ENCODE measurements at places on chromosomes 12 and 14. TPM values are rescaled to one million over a fixed set of nuclear protein-coding genes. Genes with fewer than 3 reads are reported as not detected.
A peak's percentile ranks its signal among the peaks of the same experiment; 100 is the strongest.

NCKAP5L gene
- polyA plus RNA-seq = 7.3 TPM

JPH4 gene
- polyA plus RNA-seq = not detected

PLEKHD1 gene
- polyA plus RNA-seq = not detected

OR6C3 gene
- polyA plus RNA-seq = not detected

CDKN1B gene
- polyA plus RNA-seq = 17.9 TPM

ACOT4 gene
- 0.45 TPM for polyA plus RNA-seq

KRT72 gene
- not detected for polyA plus RNA-seq

OR6C1 gene
- not detected for polyA plus RNA-seq

NKX2-8 gene
- polyA plus RNA-seq = not detected

BMAL2 gene
- polyA plus RNA-seq = 22.9 TPM

C12orf42 gene
- polyA plus RNA-seq = not detected

PRB2 gene
- not detected for polyA plus RNA-seq

KRT78 gene
- polyA plus RNA-seq = not detected

CDK4 gene
- polyA plus RNA-seq = 288 TPM

HAL gene
- polyA plus RNA-seq = 0.06 TPM

DNA sequence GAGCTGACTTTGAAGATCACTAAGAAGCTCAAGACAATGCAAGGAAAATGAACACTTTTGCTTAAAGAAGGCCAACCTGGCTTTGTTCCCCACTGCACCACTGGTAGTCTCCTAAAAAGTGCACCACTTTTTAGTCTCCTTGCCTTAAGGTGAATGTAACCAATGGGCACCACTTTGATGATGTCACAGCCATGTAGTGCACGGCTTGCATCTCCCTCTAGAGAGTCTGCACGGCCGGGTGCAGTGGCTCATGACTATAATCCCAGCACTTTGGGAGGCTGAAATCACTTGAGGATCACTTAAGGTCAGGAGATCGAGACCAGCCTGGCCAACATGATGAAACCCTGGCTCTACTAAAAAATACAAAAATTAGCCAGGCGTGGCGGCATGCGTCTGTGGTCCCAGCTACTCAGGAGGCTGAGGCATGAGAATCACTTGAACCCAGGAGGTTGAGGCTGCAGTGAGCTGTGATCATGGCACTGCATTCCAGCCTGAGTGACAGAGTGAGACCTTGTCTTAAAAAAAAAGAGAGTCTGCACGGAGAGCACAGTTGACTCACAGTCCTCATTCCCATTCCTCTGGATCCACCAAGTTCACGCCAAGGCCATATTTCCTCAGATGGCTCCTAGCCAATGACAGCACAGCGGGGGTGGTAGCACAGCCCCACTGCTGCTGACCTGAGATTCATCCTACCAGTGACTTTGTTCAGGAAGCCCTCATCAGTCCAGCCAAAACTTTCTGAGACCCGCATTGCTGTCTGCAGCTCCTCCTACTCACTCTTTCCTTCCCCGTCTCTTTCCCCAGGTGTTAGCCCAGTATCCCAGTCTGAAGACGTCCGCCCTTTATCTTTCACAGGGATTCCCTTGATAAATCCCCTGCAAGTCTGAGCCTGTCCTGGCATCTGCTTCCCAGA, 16.5 kb upstream of the IFT81 start:
- DNase-seq = peak; percentile 67

DNA sequence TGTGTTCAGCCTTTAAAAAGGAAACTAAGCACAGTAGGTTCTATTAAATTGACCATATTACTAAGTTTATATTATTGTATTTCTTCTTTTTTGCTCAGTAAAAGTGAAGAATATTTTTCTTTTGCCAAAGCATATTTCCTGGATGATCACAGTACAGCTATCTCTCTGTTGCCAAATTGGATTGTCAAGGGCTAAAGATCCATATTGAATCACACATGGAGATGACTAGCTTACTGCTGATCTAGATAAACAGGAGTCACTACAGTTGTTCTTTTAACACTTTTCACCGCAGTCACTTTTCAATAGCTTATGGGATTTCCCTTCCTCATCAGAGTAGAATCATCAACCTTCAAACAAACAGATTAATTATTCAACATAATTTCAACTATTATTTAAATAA, 78.6 kb downstream of the LRRC9 start:
- no peak for DNase-seq

DNA sequence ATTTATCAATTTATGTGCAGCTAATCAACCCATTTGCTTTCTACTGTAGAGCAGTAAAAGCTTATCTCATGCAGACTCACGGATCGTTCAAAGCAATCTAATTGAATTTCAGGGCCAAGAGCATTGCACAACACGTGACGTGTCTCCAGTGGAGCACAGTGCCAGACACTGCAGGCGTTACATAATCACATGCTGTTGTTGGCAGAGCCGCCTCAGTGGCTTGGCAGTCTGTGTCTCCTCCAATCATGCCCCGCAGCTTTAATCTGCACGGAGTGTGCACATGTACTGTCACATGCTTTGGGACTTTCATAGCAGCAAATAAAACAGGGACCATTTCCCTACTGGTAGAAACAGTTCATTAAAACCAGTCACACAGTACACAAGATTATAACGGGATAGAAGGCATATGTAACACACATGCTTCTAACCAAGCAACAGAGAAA, 309.3 kb downstream of the ITPR2 start:
- DNase-seq = peak; percentile 75

GRCh38 chr12:1705774-1706631, 15.1 kb downstream of the ADIPOR2 start:
- DNase-seq = no peak

DNA sequence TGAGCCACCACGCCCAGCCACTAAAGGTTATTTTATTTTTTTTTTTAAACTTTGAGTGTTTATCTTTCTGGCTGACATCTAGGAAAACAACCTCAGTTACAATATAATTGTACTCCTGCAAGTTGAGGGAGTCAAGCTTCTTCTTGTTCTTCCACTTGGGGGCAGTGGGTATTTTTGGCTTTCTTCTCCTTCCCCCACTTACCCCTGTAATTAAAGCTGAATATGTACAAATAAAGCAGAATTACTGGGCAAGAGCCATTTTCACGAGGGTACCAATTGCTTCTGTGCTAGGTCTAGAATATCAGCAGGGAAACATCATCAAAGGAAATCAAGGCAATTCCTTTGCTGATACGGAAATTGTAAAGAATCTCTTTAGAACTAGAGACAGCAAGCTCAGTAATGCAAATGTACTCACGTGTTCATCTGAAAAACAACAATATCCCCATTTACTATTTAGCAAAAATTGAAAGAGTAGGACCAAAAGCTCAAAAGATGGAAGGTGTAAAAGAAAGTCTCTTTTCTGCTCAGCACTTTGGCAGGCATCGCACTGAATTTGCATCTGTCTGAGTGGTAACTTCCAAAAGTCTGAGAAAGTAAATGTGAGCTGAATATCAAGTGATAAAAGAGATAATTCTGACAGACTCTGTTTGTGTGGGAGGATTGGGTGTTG, 72.8 kb downstream of the TAOK3 start:
- no peak for DNase-seq

DNA sequence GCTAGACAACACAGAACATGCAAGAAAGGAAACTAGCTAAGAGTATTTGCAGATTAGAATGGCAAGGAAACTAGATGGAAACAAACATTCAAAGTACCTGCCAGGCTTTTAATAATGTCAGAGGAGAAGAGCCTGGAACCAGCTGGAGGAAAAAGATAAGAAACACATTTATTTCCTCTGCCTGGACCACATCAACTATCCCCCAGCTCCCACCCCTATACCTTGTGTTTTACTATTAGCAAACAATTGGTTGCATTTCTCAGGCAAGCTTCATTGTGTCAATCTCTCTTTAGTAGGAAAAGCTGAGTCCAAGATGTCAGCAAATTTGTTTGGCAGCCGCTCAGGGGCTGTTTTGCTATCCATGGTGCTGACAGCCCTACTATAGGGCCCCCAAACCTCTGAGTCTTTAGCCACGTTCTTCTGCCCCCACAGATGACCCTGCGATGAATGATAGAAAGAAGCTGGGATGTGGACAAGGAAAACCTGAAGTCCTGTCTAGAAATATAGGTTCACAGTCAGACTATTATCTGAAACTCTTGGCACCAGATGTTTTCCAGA, 11.6 kb upstream of the SYNDIG1L start:
- DNase-seq = no peak

DNA sequence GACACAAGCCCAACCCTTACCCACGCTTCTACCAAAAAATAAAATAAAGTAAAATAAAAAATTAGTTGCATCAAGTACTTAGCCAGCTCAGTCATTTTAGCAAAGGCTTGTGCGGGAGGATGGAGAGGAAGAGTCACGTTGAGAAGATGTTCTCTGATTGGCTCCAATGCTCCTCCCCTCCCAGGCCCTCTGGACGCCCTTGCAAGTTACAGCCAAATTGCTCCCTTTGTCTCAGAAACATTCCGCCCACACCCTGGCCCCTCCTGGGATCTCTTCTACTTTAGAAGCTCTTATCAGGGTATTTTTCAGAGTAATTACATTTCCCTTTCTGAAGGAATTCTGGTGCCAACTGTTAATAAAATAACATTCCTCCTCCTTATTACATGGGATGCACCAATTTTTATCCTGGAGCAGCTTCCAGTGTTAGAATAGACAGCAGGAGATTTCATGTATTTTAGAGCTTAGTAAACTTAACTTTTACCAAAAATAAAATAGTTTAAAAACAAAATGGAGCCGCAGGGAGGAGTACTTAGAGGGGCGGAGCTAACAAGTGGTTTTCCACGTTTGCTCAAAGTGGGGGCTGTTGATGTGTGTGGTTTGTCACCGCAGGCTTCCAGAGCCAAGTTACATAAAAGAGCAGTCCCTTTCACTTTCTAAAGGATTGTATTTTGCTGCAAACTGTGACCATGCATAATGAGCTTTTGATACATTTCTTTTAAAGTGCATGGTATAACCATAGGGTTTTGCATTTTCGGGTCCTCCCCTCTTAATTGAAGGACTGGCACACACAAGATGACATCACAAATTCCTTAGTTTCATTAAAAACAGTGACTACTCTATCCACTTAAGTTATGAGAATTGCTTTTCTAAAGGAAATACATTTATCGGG, 71.7 kb upstream of the RAP1B start:
- no peak for DNase-seq

DNA sequence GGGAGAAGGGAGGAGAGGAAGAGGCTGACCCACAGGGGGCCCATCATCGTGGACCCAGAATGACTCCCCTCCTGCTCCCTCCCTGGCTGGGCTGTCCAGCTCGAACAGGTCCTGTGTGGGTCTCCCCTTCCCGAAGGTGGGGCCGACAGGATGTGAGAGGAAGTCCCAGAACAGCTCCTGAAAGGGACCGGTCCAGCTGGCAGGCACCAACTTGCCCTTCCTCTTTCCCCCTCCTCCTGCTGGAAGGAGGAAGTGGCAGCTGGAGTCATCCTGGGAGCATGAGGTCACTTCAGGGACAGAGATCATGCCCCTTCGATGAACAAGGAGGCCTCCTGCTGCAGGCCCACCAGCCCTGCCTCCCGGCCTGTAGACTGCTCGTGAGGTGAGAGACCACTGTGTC, 35.0 kb upstream of the BEGAIN start:
- DNase-seq = no peak

- no peak for DNase-seq
These were observed 173.0 kb downstream of the ADGRD1 start for GRCh38 chr12:131126662-131127173.

GRCh38 chr12:18145924-18146323, 55.9 kb upstream of the RERGL start:
- no peak for DNase-seq

GRCh38 chr14:98906123-98906995, 365.6 kb downstream of the BCL11B start:
- DNase-seq = no peak

DNA sequence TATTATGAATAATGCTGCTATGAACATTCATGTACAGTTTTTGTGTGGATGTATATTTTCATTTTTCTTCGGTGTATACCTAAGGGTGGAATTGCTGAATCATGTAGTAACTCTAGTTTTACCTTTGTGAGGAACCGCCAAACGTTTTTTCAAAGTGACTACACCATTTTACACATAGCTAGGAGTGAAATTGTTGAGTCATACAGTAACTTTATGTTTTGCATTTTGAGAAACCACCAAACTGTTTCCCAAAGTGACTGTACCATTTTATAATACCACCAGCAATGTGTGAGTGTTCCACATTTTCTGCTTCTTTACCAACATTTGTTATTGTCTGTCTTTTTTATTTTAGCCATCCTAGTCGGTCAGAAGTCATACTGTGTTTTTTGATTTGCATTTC, 3.1 kb upstream of the TPH2 start:
- no peak for DNase-seq

DNA sequence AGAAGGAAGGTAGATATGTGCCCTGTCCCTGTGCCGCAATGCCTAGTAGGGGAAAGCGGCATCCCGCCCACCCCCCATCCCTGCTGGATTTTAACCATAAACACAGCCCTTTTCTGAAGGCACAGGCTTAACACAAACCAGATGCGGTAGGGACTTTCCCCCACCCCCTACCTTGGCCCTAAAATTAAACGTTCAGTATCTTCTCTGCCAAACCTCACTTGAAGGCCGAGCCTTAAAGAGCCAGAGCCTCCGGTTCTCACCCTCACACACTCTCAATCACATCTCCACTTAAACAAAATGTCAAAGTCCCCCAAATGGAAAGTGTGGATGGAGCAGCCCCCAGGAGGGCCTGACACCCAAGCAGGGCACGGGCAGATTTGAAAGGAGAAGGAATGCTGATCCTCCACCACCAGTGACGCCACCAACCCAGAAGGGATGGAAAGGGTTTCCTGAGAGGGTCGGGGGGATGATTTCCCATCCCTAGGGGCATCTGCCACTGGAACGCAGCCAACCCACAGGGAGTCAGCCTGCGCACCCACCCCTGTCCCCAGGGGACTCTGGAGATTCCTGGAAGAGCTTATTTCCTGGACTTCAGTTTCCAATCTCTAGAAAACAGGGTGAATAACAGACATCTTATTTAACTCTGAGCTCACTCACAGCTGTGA, 26.4 kb downstream of the ACTN1 start:
- peak; percentile 86 for DNase-seq

DNA sequence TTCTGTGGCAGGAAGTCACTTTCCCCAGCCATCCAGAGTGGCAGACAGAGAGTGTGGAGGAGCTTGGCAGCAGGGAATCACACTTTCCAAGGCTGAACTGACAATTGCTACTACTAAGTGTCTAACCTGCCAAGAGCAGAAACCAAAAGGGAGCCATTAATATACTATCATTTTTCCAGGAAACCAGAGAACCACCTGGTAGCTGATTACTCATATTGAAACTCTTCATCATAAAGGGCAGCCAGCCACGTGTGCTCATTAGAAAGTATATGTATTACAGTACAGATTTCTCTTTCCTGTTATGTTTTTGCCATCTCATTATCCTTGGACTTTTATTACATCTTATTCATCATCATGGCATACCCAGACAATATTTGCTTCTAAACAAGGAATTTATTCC, 374.9 kb downstream of the GXYLT1 start:
- no peak for DNase-seq

DNA sequence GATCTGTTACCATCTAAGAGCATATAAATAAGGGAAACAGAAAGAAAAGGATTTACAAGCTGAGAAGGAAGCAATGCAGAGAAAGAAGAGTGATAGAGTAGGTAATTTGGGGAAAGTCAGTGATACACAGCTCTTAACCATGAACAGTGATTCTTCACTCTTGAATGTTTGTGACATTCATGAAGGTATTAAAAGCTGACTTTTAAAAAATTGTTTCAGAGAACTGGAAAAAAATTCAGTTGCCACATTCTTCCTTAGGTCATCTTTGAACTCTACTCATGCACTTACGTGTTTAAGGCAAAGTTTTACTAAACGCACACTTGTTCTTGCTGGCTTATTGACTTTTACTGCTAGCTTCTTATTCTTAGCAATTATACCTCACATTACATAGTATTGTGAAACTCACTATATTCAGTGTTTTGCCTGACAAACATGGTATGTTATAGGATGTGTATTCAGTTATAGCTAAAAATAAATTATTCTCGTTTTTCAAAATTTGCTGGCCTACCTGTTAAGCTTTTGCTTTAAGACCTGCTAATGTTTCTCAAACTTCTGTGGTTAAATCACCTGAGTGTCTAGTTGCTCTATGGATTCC, 10.9 kb downstream of the HIF1A start:
- DNase-seq = no peak
